ENCODE measurements at places on chromosomes 11 and 22.

GRCh38 chr11:64448599-64449380 lies 89.8 kb downstream of the RPS6KA4 start:
- DNase-seq, result peak; percentile 62

GRCh38 chr11:22779850-22780249 lies 49.8 kb downstream of the SVIP start:
- no peak for DNase-seq

GRCh38 chr11:106391771-106392420 lies 314.4 kb downstream of the AASDHPPT start:
- no peak for DNase-seq

DNA sequence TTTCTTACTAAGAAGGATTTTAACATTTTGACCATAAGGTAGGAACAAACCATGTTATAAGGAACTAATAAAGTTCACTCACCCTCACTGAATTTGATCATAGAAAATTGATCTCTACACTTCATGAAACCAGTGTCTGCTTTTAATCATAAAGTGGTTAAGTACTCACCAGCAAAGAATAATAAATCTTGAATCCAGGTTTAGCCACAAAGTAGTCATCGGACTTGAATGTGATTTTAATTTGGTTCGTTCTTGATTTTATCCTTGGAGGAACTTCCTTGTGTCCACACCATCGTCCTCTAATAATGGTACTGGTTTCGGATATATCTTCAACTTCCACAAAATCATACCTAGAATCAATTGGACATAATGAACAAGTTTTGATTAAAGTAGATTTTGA lies 40.5 kb upstream of the DDI1 start:
- DNase-seq, result no peak

- DNase-seq, result peak; percentile 61
Observed at GRCh38 chr22:19730655-19731360, 7.5 kb downstream of the GP1BB start.

DNA sequence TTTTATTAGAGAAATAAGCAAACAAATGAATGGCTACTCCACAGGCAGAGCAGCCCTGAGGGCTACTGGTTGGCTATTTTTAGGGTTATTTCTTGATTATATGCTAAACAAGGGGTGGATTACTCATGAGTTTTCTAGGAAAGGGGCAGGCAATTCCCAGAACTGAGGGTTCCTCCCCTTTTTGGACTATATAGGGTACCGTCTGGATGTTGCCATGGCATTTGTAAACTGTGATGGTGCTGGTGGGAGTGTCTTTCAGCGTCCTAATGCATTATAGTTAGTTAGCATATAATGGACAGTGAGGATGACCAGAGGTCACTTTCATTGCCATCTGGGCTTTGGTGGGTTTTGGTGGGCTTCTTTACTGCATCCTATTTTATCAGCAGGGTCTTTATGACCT lies 19.2 kb downstream of the SLC22A6 start:
- DNase-seq, result no peak

DNA sequence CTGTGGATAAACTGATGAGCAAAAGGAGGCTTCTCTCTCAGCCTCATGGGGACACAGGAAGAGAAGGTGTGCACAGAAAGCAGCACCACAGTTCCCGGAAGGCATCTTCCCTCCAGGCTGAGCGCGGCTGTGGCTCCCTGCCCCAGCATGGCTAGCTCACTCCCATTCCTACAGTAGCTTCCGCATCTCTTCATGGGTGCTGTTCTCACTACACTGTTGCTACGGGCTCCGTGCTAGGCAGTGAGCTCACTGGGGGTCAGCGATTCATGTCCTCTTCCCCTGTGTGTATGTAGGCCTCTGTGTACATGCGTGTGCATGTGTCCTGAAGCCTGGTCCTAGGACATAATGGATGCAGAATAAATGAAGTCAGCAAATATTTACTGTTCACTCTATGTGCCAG lies 64.3 kb downstream of the MICAL3 start:
- no peak for DNase-seq

Measured in stimulated activated CD4-positive, alpha-beta T cell treated with anti-CD3 and anti-CD28 coated beads, TNF-alpha, amount 100 ng/mL, for 1 hour (primary cell).